Mesenteric fat pad (tissue), 1 donor: ENCODE measurements at places on chromosomes 4 and X.

DNA sequence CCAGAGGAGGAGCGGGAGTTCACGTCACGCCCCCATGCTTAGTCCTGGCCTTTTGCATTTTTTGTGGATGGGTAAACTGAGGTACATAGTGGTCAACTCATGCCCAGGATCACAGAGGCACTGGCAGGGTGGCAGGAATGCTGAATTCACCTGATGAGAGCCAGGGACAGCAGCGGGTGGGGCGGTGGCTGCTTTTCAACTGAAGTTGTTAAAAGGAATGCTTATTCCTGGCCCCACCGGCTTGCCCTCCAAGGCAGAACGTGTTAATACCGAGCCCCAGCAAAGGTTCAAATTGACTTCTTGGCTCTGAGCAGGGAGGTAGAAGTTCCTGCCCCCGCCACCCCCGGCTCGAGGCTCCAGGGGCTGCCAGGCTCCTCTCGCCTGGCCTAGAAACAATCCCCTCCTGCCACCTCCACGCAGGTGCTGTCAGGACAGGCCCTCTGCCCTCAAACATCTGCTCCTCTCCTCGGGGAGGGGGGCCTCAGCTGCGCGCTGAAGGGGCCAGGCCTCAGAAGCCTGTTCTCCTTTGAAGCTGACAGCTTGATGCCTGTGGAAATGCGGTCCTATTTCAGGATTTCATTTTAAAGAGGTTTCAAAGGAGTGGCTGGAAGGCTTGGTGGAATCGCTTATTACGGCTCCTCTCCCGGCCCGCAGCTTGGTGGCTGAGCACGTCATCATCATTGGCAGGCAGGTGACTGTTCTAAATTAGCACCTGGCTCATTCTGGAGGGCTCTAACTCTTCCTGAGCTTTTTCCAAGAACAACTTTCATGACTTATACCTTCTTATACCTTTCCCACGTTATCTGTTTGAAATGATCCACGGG lies 93.0 kb downstream of the PHKA2 start:
- no peak for DNase-seq

GRCh38 chr4:88933414-88934160 lies 123.4 kb downstream of the FAM13A start:
- DNase-seq = no peak

DNA sequence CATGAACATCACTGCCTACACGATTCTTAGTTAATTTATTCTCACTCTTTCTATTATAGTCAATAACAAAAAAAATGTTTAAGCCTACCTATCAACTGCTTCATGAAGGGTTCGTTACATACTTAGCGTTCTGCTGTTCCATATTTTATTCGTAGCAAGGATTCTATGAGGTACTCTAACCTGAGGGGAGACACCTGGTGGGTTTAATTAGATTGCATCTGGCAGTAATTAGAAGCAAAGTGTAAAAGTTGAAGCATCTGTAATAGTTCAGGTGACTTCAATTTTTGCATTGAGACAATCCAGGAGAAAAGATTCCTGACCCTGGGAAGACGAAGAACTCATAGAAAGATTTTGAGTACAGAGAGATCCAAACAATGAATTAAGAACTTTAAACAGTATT lies 1655.8 kb upstream of the TENM3 start:
- no peak for DNase-seq

DNA sequence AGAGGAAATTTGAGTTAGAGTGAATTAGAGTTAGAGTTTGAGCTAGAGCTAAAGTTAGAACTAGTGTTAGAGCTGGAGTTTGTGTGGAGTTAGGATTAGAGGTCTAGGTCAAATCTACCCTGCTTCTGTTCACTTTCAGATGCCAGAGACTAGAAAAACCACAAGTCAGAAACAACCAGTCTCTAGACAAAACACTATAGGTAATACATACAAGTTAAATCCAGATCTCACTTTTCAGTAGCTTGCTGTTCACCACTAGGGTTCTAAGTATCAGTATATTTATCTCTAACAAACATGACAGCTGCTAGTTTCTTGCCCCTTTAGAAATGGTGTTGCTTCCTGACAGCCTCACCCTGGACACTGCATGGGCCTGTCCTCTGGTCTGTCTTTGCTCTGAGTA lies 300.7 kb downstream of the ARAP2 start:
- no peak for DNase-seq

DNA sequence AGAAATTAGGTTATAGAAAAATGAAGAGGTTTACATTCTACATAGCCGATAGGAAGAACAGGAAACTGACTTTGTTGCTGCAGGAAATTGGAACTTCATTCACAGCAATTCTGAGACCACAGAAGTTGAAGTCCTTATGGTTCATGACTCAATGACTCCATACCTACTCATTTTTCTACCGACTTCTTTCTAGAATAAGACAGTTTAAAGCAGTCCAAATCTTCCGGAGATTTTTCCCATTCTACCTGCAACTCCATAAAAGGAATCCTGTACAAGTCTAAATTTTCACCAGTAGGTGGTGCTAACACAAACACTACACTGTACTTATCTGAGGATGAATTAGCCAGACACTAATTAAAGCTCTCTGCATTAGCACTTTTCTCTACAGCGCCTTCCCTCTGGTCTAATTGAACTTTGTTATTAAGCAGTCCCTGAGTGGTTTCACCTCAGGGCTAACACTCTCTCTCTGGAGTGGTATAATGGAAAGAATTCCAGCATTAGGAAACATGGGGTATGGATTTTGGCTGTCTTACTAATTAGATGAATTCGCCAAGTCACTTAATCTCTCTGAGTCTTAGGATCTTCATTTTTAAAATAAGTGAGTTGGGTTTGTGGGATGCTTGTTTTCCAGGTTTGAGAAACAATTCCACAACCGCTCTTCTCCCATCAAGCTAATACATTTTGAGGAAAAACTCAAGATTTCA lies 167.9 kb downstream of the SMIM20 start:
- no peak for DNase-seq

DNA sequence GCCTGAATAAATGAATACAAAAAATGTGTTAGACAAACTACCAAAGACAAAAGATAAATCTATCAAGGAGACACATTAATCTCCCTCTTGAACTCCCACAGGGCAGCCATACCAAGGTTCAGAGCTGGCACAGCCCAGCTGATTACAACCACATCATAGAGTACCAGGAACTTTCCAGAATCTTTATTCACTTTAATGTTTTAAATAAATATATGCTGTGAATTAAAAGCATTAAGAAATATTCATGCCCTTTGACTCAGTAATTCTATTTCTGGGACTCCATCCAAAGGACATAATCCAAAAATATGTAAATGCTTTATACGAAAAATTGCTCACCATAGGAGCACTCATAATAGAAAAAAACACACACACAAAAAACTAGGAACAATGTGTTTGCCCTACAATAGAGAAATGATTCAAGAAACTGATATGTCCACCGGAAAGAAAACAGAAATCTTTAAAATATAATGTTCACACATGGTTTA lies 126.0 kb downstream of the LDB2 start:
- DNase-seq = no peak

DNA sequence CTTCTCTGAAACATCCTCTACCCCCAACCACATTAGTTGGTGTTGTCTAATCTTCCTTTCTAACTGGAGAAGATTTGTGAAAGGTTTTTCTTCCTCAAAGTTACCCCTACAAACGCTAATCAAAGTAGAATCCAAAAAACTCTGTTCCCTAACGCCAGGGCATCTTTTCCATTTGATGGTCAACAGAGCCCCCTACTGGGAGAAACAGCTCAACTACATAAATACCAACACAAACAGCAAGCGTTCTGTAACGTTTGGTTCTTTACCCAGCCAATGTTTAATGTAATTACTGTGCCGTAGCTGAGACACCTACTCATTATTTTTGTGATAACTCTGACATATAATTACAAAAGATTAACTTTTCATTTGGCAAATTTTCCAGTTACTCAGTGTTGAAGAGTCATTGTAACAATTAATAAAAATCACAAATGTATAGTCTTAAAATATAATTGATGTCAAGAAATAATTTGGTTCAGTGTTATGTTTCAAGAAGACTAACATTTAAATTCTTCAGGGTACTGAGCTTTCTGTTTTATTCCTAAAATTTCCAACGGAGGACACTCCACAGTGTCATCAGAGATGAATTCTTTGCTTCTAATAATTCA lies 94.9 kb upstream of the TBC1D9 start:
- no peak for DNase-seq

DNA sequence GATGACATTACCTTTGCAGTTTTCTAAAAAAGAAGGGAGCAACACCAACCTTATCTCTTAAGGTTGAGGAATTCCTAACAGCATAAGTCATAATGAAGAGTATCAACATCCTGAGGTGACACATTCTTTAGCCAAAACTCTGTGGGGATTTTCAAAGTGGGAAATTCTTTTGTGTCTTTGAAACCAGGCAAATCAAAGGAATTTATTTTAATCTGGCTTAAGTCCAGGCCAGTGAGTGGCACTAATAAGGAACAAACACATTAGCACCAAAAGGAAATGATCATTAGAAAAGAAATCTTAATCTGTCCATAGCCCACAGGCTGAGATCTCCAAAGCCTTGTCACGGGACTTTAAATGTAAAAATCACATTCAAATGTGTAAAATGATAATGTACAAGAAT lies 110.1 kb downstream of the LARP7 start:
- DNase-seq = no peak

GRCh38 chr4:65450899-65451298 lies 219.4 kb downstream of the EPHA5 start:
- no peak for DNase-seq

DNA sequence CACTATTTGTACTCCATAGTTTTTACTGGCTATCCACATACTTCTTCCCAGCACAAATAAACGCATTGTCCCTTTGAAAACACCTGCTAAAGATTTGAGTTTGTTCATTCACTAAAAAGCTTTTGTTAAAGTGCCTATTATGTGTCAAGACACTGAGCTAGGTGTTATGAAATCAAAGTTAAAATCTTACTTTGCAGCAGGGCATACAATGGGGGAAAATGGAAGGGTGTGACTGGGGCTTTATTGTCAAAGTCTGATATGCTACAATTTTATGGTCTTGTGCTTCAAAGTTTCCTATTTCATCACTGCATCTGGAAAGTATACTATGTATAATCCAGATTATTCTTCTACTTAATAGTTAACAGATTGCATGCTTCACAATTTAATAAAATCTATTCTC lies 128.4 kb downstream of the PPP3CA start:
- no peak for DNase-seq

GRCh38 chr4:74999714-75000309 lies 66.9 kb downstream of the PARM1 start:
- DNase-seq = no peak

- DNase-seq = no peak
These were observed 42.1 kb downstream of the SLC2A9 start for GRCh38 chr4:9979101-9979701.

- no peak for DNase-seq
These were observed 15.8 kb upstream of the CT45A1 start for GRCh38 chrX:135697601-135698000.

- DNase-seq = no peak
These were observed 21.2 kb downstream of the FGFBP1 start for GRCh38 chr4:15917297-15917696.

DNA sequence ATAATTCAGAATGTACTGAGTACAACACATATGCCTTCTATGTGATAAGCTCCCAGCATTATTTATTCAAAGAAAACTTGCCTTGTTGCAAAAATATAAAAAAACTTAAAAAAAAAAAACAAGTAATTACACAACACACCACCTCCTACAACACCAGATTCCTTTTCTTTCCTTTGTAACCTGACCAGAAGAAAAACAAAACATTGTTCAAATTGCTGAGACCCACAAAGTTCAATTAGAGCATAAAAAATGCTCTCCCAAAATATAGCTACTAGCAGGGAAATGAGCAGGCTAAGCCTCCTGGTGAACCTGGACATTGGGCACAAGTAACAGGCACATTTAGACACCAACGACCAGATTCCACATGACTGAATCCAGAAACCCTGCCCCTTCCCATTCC lies 38.3 kb downstream of the MECP2 start:
- no peak for DNase-seq

- no peak for DNase-seq
These were observed 42.0 kb downstream of the AREG start for GRCh38 chr4:74486905-74487304.

- no peak for DNase-seq
These were observed 154.4 kb upstream of the KLF3 start for GRCh38 chr4:38509551-38509950.

- DNase-seq = no peak
These were observed 361 bp downstream of the TMEM128 start for GRCh38 chr4:4247696-4248028.

- DNase-seq = no peak
These were observed 1144.1 kb upstream of the IGFBP7 start for GRCh38 chr4:58254291-58254690.

- no peak for DNase-seq
These were observed 50.8 kb upstream of the NUDT10 start for GRCh38 chrX:51281758-51282318.
